ENCODE measurements at places on chromosomes 3 and 15. TPM values are rescaled to one million over a fixed set of nuclear protein-coding genes. Genes with fewer than 3 reads are reported as not detected.

ARNT2 gene
- total RNA-seq: not detected

SLC6A1 gene
- not detected for total RNA-seq

FBXO40 gene
- total RNA-seq: not detected

ZMYND10 gene
- not detected for total RNA-seq

ITIH1 gene
- total RNA-seq: not detected

XXYLT1 gene
- total RNA-seq: 51.2 TPM

RBPMS2 gene
- 0.05 TPM for total RNA-seq

TRH gene
- not detected for total RNA-seq

C15orf62 gene
- 0.13 TPM for total RNA-seq

MUSTN1 gene
- total RNA-seq: not detected

NRG4 gene
- total RNA-seq: not detected

C3orf49 gene
- not detected for total RNA-seq

STRA6 gene
- 0.10 TPM for total RNA-seq

CLDN18 gene
- not detected for total RNA-seq

ST3GAL6 gene
- 28.8 TPM for total RNA-seq

ADAMTS17 gene
- 0.10 TPM for total RNA-seq

C3orf62 gene
- total RNA-seq: 0.80 TPM

PLA2G4F gene
- not detected for total RNA-seq

DPH6 gene
- 4.4 TPM for total RNA-seq

GATM gene
- total RNA-seq: 0.69 TPM

MYNN gene
- 9.3 TPM for total RNA-seq

PLS1 gene
- total RNA-seq: 1.2 TPM

PAK6 gene
- 0.20 TPM for total RNA-seq

WDR49 gene
- not detected for total RNA-seq

NRROS gene
- 10.2 TPM for total RNA-seq

MAP1A gene
- total RNA-seq: 0.84 TPM

MUC13 gene
- total RNA-seq: not detected

WDR93 gene
- total RNA-seq: not detected

SLC6A11 gene
- total RNA-seq: not detected

IQCF5 gene
- not detected for total RNA-seq
